Bronchial epithelial cell (primary cell): ENCODE measurements at places on chromosomes 3 and 15.

- no peak for DNase-seq
Measured at GRCh38 chr3:58210761-58211460, at the start of gene DNASE1L3. TSS of gene DNASE1L3 (minus strand) at chr3:58210972. CDS start at chr3:58210906, 66 bp downstream.

DNA sequence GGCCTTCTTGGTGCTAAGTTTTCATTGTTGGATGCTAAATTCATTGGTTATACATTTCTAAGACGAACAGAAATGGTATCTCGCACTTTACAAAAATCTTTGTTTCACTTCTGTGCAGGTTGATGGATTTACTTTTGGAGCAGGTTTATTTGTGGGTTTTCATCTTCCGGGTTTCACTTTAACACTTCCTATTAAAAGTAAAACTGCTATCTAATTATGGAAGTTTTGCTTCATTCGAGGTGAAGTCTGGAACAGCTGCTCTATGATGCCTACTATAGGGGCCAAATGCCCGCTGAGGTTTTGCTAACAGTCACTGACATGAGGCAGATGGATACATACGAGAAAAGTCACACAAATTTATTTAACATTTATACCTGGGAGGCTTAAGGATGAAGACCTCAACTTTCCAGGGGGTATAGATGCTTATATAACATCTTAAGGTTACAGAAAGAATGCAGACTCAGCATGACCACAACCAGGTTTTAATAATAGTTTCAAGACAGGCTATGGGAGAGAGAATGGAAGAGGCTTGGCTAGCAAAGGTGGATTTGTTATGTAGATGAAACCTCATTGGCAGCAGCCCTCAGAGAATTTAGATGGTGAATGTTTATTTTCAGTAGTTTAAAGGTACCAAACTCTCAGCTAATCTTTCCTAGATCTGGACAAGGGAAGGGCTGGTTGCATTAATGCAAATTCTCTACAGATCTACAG is 54.2 kb downstream of the OSTN start:
- DNase-seq: no peak

GRCh38 chr3:159637883-159638542 is 350.6 kb upstream of the IL12A start:
- peak; percentile 73 for DNase-seq

GRCh38 chr15:27532358-27532757 is 561.4 kb downstream of the GABRG3 start:
- no peak for DNase-seq

DNA sequence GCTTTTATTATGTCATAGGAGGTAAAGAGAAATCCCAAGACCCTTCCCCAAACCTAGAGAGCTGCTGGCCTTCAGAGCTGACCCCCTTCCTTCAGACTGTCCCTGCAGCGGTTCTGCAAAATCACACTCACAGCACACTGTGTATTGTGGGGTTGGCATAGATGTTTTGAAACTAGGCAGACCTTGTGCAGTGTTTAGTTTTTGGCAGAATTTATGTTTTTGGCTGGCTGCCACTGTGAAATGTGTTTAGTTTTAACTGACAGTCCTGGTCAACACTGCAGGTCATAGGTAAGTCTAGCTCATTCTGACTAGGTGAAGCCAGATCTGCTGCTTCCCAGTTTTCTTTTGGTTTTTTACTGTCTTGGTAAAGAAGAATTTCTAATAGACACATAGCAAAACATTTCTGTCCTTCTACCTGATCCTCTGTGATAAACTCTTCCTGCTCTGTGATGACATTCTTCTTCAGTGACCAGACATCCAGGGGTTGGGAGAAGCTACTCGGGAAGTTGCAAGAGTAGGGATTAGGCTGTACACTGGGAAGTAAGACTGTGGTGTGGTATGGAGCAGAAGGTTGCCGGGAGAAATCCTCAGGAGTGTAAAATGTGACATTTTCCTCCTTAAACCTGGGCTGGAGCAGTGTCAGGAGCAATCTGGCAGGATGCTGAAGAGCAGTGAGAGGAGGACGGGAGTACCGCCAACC is 209.6 kb upstream of the MCTP2 start:
- no peak for DNase-seq

- no peak for DNase-seq
Measured at GRCh38 chr3:190995156-190995555, 132.7 kb upstream of the GMNC start.

GRCh38 chr3:114418107-114418506 is 124.3 kb downstream of the TIGIT start:
- DNase-seq: no peak

DNA sequence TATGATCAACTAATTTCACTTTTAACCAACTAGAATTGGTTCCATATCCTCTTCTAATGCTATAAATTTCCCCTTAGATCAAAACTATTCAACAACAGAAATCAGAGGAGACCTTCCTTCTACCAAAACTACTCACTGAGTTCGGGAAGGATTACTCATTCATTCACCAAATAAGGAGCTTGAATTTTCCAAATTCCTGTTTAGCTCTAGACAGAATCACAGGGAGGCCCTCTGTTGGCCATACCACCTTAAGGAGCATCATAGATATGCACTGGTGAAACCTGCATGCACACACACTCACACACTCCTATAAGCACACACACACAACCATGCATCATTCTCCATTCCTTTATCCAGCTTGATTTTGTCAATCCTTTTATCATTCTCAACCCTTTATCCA is 49.0 kb downstream of the SUCLG2 start:
- DNase-seq: peak; percentile 73

DNA sequence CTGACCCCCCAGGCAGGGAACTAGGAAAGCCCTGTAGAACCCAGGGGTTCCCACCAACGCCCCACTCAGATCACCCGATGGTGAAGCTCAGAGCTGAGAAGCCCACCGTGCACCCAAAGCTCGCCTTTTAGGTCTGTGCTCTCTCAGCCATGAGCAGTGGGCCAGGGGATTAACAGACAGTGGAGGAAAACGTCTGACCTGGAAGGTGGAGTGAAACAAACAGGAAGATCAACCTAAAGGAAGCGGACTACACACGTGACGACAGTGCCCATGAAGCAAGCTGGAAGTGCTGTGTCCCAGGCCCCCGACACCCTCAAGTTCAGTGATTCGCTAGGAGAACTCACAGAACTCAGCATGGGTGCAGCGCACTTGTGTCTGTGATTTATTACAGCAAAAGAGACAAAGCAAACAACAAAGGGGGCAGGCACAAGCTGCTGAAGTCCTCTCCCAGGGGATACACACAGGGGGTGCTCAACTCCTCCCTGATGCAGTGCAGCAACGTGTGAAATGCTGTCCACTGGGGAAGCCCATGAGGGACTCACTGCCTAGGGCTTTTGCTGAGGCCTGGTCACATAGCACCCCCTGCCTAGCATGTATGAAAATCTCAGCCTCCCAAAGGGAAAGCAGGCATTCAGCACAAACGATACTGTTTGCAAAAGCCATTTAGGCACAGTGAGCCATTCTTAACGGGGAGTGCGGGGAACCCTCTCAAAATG is 43.5 kb downstream of the CFAP92 start:
- peak; percentile 22 for DNase-seq

DNA sequence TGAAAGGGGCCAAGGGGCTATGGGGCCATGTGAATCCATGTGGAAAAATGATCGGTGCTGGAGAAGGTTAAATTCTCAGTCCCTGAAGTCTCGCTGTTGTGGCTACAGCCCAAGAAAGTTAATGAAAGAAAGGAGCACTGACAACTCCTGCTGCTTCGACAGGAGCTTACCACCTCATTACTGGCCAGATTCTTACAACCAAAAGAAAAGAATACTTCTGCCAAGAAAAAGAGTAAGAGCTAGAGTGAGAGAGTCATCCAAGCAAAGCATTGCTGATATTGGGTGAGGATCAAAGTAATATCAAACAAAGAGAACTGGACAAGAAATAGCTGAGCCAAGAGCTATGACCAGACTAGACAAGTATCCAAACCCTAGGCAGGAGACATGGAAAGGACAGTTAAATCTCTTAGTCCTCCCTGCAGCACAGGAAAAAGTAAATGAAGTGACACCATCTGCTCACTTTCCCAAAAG is 348.4 kb upstream of the PLSCR5 start:
- no peak for DNase-seq

GRCh38 chr3:179186426-179186825 is 38.3 kb downstream of the PIK3CA start:
- DNase-seq: no peak

GRCh38 chr3:138494607-138494929 is 60.2 kb downstream of the ESYT3 start:
- DNase-seq: no peak

- no peak for DNase-seq
Measured at GRCh38 chr3:196604548-196604947, 34.9 kb upstream of the NRROS start.

DNA sequence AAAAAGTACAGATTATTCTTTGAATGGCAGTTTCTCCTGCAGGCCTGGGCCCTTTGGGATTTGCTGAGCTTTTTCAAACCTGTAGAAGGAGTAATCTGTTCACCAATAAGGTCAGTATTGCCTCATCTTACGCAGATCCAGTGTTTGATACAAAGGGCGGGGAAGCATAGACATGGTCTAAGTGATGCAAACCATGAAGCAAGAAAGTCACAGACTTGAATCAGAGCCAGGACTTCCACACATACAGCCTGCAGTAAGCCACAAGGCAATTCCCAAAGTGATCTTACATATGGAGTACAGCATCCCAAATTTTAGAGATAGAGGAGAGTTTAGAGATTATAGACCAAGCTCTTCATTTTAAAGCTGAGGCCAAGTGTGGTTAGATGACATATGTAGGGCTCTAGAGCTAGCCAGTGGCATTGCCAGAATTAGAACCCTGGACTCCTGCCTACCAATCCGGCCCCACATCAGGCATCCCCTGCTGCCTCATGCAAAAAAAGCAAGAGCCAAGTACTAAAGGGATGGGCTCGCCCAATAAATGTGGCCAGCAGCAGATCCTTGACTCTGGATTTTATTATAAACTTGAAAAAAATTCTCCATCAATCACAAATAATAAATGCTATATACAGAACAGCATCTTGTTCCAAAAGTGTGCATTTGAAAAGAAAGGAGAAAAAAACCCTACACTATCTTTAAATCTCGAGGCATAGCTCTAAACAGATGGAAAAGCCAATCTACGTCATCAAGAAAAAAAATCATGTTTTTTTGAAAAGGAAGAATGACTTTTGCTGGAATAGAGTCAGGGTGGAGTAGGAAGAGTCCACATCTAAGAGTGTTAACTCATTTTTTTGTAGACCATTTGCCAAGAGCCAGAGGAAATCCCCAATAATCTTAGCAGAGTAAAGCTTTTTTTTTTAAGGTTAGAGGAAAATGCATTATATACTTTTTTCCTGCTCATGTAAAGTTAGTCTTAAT is 24.0 kb downstream of the ABI3BP start:
- DNase-seq: peak; percentile 12

DNA sequence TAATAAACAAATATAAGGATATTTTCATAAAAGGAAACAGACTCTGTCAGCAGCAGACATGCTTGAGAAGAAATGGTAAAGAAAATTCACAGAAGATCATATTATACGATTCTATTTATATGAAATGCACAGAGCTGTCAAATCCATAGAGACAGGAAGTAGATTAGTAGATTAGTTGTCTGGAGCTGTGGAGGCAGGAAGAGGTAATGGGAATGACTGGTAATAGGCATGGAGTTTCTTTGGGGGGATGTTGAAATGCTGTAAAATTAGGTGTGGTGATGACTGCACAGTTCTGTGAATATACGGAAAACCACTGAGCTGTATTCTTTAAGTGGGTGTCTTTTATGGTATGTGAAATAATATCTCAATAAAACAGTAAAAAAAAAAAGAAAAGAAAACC is 35.3 kb downstream of the CEP152 start:
- DNase-seq: peak; percentile 17

- no peak for DNase-seq
Measured at GRCh38 chr3:55544219-55544618, 57.1 kb upstream of the WNT5A start.

GRCh38 chr3:46684891-46685290 is 8.6 kb downstream of the ALS2CL start:
- no peak for DNase-seq

DNA sequence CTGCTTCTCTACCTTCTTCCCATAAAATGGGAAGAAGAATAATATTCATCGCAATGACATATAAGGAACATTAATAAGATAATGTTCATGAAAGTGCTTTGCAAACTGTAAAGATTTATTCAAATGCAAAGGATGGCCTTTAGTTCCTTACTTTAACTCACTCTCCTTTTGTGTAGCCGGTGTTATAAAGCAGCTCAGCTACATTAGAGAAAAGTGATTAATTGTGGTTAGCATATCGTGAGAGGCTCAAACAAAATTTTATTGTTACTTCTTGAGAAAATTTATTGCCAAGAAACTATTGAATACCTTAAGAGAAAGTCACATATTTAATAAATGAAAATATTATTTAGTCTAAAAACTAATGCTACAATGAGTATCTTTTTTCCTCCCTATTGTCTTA is 250.7 kb upstream of the NR2E3 start:
- no peak for DNase-seq

DNA sequence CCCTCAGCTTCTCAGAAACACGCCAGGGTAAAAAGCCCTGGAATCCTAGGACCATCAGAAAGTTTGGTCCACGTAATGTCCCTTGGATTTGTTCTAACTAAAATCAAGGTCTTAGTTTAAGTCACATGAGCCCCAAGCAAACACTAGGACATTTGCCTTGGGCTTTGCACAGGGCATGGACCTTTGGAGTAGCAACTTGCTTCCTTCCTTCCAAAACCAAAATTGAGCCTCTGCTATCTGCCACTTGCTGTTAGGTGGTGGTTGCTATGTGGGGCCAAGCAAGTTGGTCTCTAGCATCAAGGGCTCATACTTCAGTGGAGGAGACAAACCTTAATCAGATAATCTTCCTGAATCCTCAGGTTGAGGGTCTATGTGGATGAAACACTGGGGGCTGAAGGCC is 4.0 kb upstream of the DAG1 start:
- no peak for DNase-seq

DNA sequence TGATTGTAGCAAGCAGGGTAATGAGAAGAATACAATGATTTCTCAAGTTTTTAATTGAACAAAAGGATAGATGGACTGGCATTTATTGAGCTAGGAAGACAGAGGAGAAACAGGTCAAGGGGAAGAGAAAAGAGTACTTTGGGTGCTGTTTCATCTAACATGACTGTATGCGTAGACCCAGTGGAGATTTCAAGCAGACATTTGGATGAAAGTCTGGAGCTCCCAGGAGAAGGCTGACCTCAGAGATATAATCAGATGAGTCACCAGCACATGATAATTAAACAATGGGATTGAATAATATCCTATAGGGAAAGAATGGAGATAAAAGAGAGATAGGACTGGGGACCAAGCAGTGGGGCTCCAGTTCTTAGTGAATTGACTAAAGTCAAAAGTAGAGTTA is 194.9 kb downstream of the ARRDC4 start:
- DNase-seq: peak; percentile 58

DNA sequence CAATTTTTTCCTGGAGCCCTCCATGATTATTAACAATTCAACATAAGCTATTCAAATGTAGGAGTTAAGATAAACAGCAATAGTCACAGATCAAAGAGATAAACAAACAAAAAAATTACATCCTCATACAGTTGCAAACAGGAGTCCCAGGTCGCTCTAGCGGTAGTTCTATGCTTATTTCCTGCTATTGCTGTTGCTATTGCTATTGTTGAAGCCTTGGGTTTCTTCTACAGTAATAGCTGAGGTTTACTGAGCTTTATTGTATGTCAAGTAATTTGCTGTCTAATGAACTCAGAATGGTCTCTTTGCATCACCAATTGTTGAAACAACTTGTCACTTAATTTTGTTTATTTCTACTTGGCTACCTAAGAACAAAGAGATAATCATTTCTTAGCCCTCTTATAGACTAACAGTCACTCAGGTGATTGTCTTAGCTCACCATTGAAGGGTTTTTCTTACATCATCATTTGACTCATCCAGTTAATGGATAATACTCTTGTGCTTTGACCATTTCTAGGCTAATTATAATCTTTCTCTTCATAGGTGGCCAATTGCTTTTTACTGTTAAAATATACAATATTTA is 654.6 kb downstream of the MECOM start:
- DNase-seq: peak; percentile 58

GRCh38 chr15:43133430-43134156 is at the start of gene TMEM62:
TSS of gene TMEM62 (plus strand) at chr15:43133586. CDS start at chr15:43133803, 217 bp downstream.
- DNase-seq: peak; percentile 31
